ENCODE measurements at places on chromosomes 13 and 19.
A peak's percentile ranks its signal among the peaks of the same experiment; 100 is the strongest.

- DNase-seq, result no peak
Observed at GRCh38 chr13:111977179-111977506, 89.8 kb upstream of the SOX1 start.

DNA sequence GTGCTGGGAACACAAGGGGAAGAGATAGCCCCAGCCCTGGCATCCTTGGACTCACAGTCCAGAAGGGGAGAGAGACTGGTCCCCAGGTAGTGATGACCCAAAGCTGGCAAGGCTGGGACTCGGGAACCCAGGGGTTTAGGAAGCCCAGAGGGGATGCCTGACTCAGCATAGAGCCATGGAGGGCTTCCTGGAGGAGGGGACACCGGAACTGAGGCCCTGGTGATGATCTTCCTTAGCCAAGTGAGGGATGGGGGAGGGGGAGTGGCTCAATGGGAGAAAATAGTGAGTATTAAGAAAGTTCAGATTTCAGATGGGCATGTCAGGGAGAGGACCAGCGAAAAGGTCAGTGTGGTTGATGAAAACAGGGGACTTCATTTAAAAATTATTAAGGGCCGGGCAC, 26.8 kb downstream of the EXOC3L2 start:
- no peak for DNase-seq

DNA sequence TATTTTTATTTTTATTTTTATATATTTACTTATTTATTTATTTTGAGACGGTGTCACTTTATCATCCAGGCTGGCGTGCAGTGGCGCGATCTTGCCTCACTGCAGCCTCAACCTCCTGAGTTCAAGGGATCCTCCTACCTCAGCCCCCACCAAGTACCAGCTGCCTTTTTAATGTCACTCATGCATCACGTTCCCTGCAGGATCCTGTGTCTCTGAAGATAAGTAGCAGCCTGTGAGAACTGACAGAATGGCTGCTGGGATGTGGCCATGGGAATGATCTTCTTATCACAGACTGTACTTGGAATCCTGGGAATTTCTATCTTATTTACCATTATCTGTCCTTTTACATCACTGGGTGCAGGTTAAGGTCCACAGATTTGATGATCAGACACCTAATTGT, 9.2 kb upstream of the ZNF761 start:
- no peak for DNase-seq

GRCh38 chr19:18662972-18663732, 20.3 kb upstream of the CRTC1 start:
- no peak for DNase-seq

DNA sequence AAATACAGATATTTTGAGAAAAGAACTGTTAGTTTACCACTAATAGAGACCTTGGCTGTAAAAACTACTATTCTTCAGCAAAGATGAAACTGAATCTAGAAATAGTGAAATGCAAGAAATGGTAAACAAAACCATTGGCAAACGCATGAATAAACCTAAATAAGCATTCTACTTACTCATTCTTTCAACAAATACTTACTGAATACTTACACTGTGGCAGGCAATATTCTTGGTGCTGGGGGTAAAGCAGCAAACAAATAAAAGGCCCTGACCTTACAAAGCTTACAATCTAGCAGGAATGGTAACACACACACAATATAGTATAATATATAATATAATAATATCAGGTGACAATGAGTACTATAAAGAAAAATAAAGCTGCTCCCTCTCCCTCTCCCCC, 38.7 kb downstream of the KATNAL1 start:
- DNase-seq, result no peak

DNA sequence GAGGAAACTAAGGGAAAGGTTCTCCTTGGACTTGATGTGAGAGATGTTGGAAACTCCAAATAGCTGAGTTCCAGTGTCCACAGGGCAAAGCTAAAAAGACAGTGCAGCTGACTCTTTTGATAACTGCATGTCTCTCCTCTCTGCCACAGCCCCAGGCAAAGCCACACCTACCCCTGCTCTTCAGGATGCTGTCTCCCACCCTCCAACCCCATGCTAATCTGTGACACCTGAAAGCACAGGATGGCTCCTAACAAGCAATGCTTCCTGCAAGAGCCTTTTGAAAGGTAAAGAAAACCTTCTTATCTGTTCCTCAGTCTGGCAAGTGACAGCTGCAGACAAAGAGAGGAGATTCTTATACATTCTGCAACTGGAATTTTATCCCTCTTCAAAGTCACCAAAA, 14.5 kb downstream of the SLC46A3 start:
- no peak for DNase-seq

DNA sequence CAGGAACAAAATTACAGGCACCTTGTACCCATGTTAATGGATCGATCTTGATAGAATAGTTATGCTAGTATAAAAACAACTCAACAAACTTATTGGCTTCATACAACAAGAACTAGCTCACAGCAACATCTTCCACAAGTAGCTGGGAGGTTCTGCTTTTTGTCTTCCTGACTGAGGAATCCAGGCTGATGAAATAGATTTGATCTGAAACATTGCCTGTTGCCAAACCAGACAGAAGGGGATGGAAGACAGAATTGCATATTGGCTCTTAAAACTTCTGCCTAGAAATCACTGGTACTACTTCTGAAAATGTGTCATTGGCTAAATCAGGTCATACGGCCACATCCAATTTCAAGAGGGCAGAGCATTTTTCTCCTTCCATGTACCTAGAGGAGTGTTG, 267.3 kb downstream of the RFC3 start:
- DNase-seq, result no peak

GRCh38 chr13:48497669-48498068, 35.2 kb downstream of the RCBTB2 start:
- no peak for DNase-seq

GRCh38 chr13:36090592-36090991, 40.6 kb downstream of the DCLK1 start:
- no peak for DNase-seq

GRCh38 chr13:63149375-63149774, 1733.7 kb upstream of the PCDH20 start:
- no peak for DNase-seq

- DNase-seq, result no peak
Observed at GRCh38 chr13:26280295-26280694, 26.4 kb downstream of the CDK8 start.

DNA sequence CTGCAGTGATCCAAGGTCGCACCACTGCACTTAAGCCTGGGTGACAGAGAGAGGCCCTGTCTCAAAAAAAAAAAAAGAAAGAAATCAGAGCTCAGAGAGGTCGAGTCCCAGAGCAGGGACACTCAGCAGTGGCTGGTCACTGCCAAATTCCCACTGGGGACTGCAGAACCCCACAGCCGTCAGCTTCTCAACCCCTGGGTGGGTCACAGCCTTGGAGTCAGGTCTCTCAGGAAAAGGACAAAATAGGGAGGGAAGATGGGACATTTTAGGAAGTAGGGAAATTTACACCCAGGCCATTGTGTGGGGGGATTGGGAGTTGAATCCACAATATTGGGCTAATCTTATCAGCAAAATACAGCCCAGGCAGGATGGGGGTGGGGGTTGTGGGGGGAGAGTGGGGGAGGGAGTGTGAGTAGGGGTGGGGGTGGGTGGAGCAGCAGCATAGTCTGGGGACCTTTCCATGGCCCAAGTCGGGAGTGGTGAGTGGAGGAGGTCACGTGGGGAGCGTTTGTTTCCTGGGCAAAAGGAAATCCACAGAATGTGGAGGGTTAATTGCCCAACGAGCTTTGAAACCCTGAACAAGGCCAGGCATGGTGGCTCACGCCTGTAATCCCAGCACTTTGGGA, 5.0 kb upstream of the CCDC194 start:
- no peak for DNase-seq

DNA sequence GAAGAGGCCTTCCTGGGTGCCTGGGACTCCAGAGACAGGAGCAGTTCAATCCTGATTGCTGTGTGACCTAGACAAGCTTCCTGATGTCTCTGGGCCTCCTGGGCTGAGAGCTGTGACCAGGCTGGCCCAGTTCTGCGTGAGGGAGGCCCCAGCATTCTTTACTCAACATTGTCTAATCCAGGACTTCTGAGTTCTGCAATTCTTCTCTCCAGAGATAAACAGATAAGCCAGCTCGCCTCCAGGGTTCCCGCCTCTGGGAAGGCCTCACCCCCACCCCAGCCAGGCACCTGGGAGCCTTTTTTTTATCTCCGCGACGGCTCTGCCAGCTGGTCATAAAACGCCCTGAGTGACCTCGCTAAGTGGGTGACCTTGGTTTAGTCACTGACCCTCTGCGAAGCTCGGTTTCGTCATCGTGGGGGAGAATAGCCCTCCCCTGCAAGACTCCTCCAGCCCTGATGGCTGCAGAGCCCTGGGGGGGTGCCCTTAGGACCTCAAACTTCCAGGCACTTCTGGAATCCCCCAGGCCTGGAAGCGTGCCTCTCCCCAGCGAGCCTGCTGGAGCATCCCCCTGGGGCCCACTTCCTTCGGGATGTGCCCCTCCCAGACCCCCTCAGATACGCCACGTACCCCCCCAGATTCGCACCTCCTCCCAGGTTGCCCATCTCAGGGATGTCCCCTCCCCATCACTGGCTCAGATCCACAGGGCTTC, 1.9 kb downstream of the SULT2B1 start:
- DNase-seq, result no peak

DNA sequence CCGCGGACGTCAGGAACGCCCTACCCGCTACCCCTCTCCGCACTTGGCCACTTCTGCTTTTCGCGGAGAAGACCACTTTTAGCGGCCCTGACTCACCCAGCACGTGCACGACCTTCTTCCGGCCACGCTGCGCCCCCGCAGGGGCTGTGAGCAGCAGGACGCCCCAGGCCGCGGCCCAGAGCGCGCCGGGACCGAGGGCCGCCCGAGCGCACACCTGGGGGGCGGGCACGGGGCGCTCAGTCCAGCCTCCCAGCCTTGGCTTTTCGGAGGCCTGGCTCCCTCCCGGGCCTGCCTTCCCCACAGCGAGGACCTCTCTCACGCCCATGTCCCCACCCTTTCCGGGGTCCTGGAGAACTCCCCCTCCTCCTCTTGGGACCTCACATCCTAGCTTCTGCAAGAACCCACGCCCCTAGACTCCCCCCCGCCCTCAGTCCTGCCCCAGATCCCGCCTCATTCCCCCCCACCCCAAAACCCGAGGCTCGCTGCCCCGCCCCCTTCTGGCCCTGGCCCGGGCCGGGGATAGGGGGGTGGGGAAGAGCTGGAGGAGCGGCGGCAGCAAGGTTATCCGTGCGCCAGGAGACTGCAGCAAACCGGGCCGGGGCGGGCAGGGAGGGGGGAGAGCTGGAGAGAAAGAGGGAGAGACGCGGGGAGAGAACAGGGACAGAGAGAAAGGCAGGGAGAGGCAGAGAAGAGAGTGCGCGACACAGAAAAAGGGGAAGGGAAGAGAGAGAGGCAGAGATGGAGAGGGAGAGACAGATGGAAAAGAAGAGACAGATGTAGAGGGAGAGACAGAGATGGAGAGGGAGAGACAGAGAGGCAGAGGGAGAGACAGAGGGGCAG, 11.5 kb downstream of the TM6SF2 start:
- DNase-seq, result peak; percentile 76

DNA sequence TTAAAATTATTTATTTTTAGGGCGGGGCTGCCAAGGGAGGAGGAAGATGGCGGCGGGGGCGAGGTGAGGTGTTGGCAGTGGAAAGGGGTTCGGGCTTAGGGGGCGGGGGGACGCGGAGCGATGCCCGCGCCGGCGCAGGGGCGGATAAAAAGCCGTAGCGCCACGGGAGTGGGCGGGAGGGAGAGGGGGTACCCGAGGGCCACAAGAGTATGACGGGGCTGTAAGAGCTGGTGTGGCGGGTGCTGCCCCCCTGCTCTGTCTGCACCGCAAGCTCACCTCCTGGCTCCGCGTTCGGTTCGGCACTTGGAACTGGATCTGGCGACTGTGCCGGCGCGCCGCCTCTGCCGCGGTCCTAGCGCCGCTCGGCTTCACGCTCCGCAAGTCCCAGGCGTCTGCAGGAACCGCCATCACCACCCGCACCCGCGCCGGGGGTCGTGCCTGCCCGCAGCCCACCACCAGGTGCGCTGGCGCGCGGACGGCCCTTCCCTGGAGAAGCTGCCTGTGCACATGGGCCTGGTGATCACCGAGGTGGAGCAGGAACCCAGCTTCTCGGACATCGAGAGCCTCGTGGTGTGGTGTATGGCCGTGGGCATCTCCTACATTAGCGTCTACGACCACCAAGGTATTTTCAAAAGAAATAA, 265.2 kb upstream of the SGCG start:
- peak; percentile 79 for DNase-seq

DNA sequence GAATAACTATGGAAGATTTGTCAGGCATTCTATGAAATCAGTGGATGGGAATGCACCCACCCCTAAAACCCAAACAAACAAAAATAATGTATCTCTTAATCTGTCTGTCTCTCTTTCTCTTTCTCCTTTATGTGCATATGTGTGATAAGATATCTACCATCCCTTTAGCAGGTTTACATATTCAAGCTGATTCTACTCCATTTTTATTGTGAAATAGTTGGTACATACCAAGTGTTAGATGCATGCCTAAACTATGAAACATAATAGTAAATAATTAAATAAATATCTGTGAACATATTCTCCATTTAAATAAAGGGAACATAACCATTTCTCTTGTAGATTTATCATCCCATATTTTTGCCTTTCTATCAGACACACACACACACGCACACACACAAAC, 121.8 kb upstream of the PCDH9 start:
- DNase-seq, result no peak

DNA sequence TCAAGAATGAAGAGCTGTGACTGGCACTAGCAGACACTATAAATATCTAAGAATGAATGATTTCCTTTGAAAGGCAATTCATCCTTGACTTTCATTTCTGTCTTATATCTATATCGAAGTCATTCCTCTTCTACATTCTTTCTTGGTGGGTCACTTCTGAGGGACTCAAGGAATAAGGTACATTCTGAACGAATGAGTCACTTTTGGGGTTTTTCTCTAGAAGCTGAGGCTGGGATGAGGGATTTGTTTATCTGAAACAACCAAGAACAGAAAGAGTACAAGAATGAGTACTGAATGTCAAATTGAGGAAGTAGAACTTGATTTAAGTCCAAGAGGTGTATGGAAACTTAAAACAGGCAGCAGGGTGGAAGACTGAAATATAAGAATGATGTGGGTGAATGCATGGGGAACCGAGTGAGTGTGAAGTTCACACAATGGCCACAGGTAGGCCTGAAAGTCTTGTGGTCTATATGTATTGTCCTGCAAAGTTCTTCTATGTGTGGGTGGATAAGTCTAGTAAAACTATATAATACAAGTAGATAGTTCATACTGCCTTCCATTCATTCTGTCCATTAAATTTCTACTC, 343.9 kb downstream of the OXGR1 start:
- no peak for DNase-seq

- DNase-seq, result peak; percentile 95
Observed at GRCh38 chr13:110561344-110562035, at the start of gene RAB20. RAB20 (minus strand) TSS chr13:110561722; CDS start chr13:110561519, 203 bp downstream.
